Thyroid gland (tissue), 4 donors: ENCODE measurements at places on chromosomes 12 and 14. TPM values are rescaled to one million over a fixed set of nuclear protein-coding genes. Genes with fewer than 3 reads are reported as not detected.

- no peak for DNase-seq
These were observed 31.0 kb upstream of the GRIP1 start for GRCh38 chr12:66709893-66710292.

DNA sequence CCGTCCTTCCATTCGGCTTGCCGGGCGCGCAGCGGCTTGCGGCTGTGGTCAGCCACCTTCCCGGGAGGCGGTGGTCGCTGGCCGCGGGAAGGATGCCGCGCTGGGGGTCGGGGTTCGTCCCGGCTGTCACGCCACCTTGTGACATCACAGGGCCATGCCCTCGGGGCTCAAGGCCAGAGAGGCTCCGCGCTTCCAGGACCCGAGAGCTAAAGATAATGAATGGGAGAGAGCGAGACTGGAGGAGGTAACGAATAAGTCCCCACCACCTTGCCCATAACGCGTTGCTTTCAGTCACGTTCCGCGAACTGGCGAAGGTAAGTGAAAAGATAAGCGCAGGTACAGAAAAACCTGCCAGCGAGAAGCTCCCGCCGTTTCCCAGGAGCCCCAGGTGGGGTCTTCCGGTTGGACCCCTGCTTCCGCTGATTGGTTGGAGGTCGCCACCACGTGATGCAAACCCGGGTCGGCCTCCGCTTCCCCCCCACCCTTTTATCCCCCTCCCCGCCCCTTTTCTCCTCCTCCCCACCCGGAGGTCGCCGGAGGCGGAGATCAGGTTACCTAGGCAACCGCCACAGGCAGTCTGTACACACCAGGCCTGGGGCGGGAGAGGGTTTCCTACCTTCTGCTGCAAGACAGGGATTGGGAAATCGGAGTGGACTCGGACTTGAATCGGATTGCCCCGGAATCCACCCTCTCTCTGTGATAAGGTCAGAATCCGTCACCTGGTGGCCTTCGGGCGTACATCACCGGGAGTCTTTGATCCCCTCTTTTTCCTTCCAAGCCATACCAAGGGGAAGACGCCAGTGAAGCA is at the start of gene LRRC9:
TSS of gene LRRC9 (plus strand) at position 575 of the 808 bp plus-strand sequence.
- peak; percentile 49 for DNase-seq

DNA sequence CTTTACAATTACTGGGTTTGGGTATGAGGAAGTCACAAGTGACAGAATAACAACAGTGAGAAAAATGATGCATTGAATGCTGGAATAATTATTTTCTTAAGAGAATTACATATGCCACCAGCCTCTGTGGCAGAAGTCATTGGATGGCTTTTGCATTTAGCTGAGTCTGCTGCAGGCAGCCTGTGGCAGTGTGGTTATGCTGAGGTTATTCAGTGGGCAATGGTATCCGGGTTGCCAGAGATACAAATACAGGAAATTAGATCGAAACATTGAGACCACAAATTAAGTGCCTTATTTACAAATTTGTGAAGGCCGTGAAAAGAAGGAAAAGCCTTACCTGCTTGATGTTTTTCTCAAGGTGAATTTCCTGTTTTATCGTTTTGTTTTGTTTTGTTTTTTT is 1050.0 kb downstream of the GALC start:
- DNase-seq, result no peak

GRCh38 chr14:93120517-93120916 is 4.8 kb upstream of the ITPK1 start:
- DNase-seq, result no peak

DNA sequence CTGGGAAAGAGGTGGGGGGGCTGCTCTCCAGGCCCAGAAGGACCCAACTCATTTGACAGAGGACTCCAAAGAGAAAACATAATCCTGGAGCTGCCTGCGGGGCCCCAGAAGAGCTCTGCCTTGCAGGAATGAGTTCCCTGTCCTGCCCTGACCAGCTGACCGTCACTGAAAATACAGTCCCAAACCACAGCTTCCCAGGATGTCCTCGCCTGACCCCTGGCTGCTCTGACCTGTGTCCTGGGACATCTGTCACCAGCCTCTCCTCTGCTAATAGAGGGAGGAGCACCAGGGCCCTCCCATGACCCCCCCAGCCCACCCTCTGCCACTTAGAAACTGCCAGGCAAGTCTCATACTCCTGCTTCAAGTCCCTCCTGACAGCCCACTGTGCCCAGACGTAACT is 9.8 kb downstream of the FIGNL2 start:
- peak; percentile 35 for DNase-seq

GRCh38 chr12:89700191-89700810 is 8.3 kb downstream of the ATP2B1 start:
- no peak for DNase-seq

DNA sequence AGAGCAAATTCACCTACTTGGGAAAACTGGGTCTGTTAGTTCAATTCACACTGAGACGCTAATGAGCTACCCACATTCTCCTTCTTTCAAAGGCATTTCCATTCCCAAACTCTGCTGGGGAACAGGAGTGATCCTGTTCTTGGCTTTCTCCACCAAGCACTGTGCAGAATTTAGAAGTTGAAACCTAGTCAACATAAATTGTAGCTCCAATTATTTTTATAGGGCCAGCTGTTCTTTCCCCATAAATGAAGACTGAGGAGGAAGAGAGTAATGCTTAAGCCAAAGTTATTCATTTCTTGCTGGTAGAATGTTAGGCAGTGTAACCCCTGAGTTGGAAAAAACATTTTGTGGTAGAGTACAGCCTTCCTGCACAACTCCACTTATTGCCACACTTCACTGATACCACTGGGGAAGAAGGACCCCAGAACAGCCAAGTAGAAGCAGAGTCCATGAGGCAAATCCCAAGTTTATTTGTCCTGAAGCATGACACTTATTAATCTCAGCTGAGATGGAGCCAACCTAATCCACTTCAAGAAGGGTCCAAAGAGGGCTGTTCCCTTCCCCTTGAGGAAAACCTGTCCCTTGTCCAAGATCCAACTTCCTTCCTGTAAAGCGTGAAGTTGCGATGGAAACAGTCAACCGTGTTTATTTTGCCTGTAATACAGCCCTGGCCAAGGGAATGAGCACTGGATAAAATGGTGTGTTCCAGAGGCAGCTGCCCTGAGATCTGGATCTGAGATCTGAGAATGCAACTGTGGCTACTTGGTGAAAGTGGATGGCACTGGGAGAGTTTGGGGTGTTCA is 151.8 kb downstream of the TBX5 start:
- DNase-seq, result no peak

DNA sequence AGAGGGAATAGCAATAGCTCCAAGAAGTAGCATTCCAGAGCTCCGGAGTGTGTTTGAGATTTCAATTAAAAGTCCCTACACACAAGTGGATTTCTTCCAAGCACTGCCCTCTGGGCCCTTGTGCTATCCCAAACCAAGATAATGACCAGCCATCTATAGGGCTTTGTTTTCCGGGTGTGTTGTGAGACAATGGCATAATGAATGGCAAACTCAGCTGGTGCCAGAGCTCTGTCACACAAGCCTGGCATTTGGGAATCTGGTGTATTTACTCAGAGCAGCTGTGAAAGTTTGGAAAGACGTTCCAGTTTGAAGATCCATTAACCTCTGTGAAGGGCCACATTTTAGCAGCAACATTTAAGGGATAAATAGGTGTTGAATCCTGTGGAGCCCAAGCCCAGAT is 61.2 kb upstream of the TMTC2 start:
- DNase-seq, result no peak

- no peak for DNase-seq
These were observed 49.5 kb downstream of the RBMS2 start for GRCh38 chr12:56571121-56571520.

GRCh38 chr14:77469067-77469505 is 11.2 kb downstream of the AHSA1 start:
- no peak for DNase-seq

- DNase-seq, result no peak
These were observed 314.6 kb downstream of the ADAMTS20 start for GRCh38 chr12:43237238-43237879.

DNA sequence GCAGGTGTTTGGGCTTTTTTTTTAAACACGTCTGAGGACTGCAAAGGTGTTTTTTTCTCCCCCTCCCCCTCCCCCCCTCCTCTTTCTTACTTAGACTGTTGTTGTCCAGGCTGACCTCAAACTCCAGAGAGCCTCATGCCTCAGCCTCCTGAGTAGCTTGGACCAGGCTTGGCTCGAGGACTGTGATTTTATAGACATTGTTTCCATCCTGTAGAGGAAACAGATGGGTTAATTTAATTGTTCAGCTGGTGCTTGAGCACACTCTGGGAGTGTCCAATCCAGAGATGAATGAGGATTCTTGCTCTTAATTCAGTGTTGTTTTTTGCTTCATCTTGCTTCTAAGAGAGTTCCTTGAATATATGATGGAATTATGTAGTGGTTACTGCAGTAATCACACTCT is 42.1 kb downstream of the RASSF3 start:
- DNase-seq, result no peak

GRCh38 chr14:23021434-23021833 is 11.5 kb upstream of the C14orf93 start:
- DNase-seq, result no peak

DNA sequence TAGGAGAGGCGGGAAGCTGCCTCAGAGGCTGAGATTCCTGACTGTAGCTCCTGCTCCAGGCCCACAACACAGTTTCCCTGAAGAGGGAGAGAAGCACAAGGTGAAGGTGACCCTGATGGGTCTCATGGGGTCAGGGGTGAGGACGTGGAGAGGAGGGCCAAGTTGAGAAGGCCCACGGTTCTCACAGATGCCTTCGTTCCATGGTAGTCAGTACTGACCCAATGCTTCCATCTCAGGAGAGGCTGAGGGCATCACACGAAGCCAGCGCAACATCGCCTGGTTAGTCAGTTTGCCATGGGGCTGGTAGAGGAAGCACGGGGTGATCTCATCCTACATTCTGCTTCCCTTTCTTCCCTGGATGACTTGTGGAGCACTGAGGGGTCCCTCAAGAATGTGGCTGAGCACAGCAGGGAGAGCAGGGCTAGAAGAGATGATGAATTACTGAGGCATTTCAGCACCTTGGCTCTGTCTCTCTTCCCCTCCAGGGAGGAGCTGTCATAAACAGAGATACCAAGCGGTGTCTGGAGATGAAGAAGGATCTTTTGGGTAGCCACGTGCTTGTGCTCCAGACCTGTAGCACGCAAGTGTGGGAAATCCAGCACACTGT is 51.9 kb downstream of the GALNT8 start:
- no peak for DNase-seq

DNA sequence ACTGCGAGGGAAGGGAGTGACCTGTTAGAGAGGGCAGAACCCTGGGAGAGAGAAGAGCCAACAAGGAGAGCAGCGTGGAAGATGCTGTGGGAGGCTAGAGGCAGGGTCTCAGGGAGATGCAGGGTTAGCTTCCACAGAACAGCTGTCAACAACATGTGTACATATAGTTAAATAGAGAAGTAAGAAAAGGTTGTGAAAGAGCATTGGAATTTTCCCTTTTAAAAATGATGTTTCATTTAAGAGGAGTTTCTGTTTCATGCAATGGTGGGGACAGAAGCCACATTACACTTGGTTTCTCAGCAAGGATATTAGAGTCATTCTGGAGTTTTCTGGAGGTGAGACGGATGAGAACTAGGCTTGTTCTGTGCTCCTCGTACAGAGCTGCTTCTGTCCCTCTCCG is 23.8 kb upstream of the TBC1D30 start:
- no peak for DNase-seq

GRCh38 chr12:127941332-127941731 is 325.6 kb upstream of the TMEM132C start:
- DNase-seq, result no peak

DNA sequence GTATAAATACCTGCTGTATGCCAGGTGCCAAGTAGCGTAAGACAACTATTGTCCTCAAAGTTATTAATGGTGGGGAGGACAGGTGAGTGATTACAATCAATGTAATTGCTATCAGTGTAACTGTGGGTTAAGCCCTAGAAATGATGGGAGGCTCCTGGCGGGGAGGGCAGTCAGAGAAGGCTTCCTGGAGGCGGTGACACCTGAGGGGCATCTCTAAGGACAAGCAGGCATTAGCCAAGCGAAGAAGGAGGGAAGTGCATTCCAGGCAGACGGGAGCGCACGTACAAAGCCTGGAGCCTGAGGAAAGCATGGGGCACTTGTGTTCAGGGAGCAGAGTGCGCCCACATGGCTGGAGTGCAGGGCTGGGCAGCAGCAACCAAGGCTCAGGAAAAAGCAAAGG is 182.9 kb upstream of the PRMT8 start:
- DNase-seq, result no peak

DNA sequence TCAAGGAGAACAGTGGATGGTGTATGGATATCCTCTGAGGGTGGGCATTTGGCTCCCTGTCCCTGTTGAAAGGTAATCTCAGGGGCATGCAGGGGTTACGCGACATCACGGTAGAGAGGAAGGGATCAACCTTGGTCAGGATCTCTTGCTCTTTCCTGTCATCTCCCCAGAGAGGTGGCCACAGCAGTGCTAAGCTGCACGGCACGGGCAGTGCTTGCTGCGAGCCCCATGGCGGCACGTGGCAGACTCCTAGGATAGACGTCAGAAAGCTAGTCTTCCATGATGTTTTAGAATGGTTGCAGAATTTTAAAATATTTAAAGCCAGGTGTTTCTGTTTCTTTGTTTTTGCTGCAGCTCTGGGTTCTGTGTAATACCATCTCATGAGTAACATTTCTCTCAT is 41.0 kb downstream of the DYNC1H1 start:
- DNase-seq, result no peak

GRCh38 chr14:56808383-56809269 is 1.7 kb downstream of the OTX2 start:
- DNase-seq, result no peak

DNA sequence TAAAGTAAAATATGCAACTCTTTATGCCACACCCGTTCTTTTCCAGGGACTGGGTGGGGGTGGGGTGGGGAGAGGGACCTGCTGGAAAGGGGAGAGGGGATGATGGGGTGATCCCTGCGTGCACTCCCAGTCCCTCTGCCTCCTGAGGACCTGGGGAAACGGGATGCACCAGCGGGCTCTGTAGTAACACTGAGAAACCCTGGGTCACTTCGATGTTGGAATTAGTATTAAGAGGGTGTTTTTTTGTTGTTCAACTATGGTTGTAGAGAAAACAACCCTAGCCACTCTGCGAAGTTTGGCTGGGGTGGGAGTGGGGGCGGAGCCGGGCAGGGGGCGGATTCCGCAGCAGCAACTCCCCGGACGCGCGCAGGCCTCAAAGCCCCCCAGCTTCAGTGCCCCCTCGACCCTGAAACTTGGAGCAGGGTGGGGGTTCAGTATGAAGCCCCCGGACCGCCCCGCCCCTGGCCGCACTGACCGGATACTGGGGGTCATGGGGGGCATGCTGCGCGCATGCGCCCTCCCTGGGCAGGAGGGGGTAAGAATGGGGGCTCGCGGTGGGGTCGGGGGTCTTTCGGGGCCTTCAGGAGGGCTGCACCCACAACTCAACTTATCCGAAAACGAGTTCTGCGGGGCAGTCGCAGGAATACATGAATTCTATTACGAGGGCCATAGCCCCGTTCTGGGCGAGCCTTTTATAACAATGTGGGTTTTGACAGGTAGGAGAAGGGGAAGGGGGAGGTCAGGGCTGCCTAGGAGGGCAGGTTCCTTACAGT is 1.3 kb upstream of the ARHGEF25 start:
- no peak for DNase-seq

The PTPN21 gene
- 40.0 TPM for total RNA-seq

The AKAP3 gene
- total RNA-seq, result 2.0 TPM

The CKAP4 gene
- 40.7 TPM for total RNA-seq

The LRRIQ1 gene
- total RNA-seq, result 1.3 TPM

The PTMS gene
- total RNA-seq, result 135 TPM

The EPYC gene
- total RNA-seq, result not detected

The RXYLT1 gene
- 30.0 TPM for total RNA-seq

The SINHCAF gene
- total RNA-seq, result 24.0 TPM

The STYK1 gene
- 0.40 TPM for total RNA-seq

The NKX2-1 gene
- 375 TPM for total RNA-seq

The SCNN1A gene
- total RNA-seq, result 449 TPM

The TRPV4 gene
- 0.39 TPM for total RNA-seq
